Trophoblast cell (in vitro differentiated cells and primary cell): ENCODE measurements at places on chromosomes 11 and 22.

- H3K4me1 ChIP-seq = no peaks in the 10 kb centered on the region
- H3K36me3 ChIP-seq = no peaks in the 10 kb centered on the region
- DNase-seq = no peak
- no peak overlapping the region for H3K27ac ChIP-seq
- H3K4me3 ChIP-seq = no peak overlapping the region
Observed at GRCh38 chr11:38448284-38448683, 1850.2 kb upstream of the RAG2 start.

DNA sequence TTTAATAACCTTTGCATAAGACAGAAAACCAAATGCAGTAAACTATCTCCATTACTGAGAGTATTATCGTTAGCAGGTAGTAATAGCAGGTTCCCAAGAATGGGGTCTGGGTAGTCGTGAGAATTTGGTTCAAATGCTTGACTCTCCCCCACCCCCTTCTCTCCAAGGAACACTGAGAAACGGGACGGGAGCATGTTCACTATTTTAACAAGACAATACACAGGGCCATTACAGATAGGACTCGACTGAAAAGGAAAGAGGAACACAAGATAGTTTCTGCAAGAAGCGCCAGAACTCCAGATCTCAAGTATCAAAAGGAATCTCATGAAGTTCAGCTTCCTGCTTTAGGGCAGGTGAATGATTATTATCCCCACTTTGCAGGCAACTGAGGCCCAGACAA is 27.0 kb downstream of the KMT5B start:
- peaks cover 9% of the 10 kb centered on the region for H3K36me3 ChIP-seq
- H3K4me3 ChIP-seq = no peak overlapping the region
- no peak for DNase-seq
- H3K4me1 ChIP-seq = no peaks in the 10 kb centered on the region
- no peak overlapping the region for H3K27ac ChIP-seq
- H3K27me3 ChIP-seq = no peaks in the 10 kb centered on the region

GRCh38 chr22:41699264-41700107 is at the start of gene MEI1:
MEI1 (plus strand) TSS chr22:41699503; CDS start chr22:41699539, 36 bp downstream.
- H3K4me1 ChIP-seq = peaks cover 3% of the 10 kb centered on the region
- no peaks in the 10 kb centered on the region for H3K27me3 ChIP-seq
- peak; percentile 85 for DNase-seq
- H3K4me3 ChIP-seq = peak within 1 kb of the TSS; percentile 23
- H3K27ac ChIP-seq = no peak within 1 kb of the TSS

- H3K36me3 ChIP-seq = no peaks in the 10 kb centered on the region
- no peak for DNase-seq
- no peak overlapping the region for H3K27ac ChIP-seq
Observed at GRCh38 chr11:120233207-120233803, 6.6 kb upstream of the POU2F3 start.

DNA sequence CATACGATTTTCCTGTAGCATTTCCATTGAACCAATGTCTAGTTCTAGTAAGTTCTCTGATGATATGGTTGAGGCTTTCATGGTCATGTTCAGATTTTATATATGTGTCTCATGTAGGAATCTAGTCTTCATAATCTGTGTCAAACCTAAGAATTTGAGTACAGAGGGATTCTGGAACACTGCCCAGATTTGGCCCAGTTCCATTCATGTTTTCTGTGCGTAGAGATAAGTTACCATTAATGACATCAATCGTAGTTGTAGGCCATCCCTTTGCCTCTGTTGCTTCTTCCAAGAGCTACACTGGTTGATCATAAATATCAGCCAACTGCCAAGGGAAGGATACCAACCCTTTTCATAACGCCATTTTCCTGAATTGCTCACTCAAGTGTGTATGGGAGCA is 23.3 kb downstream of the ST3GAL4 start:
- H3K36me3 ChIP-seq = no peaks in the 10 kb centered on the region
- H3K27me3 ChIP-seq = no peaks in the 10 kb centered on the region
- peaks cover 13% of the 10 kb centered on the region for H3K4me1 ChIP-seq
- no peak overlapping the region for H3K27ac ChIP-seq
- DNase-seq = no peak

DNA sequence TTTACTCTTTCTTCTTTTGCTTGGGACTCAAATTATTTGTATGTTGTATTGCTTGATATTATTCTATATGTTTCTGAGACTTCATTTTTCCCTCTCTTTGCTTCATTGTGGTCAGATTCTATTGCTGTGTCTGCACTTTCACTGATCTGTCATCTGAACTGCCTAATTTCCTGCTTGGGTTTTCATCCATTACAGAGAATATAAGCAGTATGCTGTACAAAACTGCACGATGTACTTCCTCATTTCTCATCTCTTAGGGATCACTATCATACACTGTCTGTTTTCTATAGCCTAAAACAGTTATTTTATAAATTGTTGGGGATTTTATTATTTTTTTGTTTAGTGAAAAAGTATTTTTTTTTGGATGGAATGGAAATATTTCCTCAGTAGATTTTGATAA is 736.7 kb upstream of the ANO5 start:
- no peak overlapping the region for H3K4me3 ChIP-seq
- H3K27ac ChIP-seq = no peak overlapping the region
- H3K27me3 ChIP-seq = no peaks in the 10 kb centered on the region
- no peaks in the 10 kb centered on the region for H3K4me1 ChIP-seq
